Progenitor cell of endocrine pancreas (in vitro differentiated cells): ENCODE measurements at places on chromosomes 3 and 15. TPM values are rescaled to one million over a fixed set of nuclear protein-coding genes. Genes with fewer than 3 reads are reported as not detected.

DNA sequence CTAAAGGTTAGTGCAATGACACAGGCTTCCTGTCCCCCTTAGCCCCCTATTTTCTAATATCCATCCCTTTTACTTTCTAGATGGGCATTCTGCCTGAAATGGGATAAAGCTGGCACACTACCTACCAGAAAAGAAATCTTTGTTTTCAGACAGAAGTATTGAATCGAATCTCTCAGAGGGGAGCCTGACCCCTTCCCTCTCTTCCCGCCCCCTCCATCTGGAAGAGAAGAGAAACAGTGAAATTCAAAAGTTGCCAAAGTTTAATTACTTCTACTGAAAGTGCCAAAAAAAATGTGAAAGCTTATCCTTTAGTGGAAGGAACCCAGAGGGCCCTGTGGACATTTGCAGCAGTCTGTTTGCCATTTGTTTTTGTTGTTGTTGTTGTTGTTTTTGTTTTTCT lies 523.8 kb downstream of the AGBL1 start:
- no peak for DNase-seq
- H3K4me1 ChIP-seq: no peaks in the 10 kb centered on the region
- peaks cover 2% of the 10 kb centered on the region for H3K27me3 ChIP-seq
- H3K4me3 ChIP-seq: no peak overlapping the region
- no peak overlapping the region for H3K27ac ChIP-seq

- no peaks in the 10 kb centered on the region for H3K27me3 ChIP-seq
- no peak for DNase-seq
- no peak overlapping the region for H3K27ac ChIP-seq
- H3K36me3 ChIP-seq: peaks cover 3% of the 10 kb centered on the region
- H3K4me1 ChIP-seq: no peaks in the 10 kb centered on the region
Measured at GRCh38 chr3:74366331-74366730, 248.1 kb downstream of the CNTN3 start.

- DNase-seq: no peak
- no peaks in the 10 kb centered on the region for H3K27me3 ChIP-seq
- H3K4me1 ChIP-seq: peaks cover 51% of the 10 kb centered on the region
- H3K36me3 ChIP-seq: no peaks in the 10 kb centered on the region
- no peak overlapping the region for H3K4me3 ChIP-seq
- H3K27ac ChIP-seq: no peak overlapping the region
Measured at GRCh38 chr3:78846718-78847117, 921.1 kb downstream of the ROBO1 start.

P2RY12 gene
- total RNA-seq: not detected in 2 replicates

DNA sequence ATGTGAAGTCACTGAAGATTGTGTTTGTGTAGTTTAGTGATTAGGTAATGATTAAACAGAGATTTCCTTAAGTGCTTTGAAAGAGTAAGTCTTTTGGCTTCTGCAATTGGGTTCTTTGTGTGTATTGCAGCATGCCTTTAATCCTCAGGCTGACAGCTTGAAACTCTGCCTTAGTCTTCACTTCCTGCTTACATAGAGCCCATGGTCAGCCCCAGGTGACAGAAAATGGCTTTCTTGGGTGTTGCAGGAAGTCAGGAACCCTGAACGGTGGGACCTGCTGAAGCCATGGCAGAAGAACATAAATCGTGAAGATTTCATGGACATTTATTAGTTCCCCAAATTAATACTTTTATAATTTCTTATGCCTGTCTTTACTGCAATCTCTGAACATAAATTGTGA lies 61.3 kb downstream of the KBTBD8 start:
- no peaks in the 10 kb centered on the region for H3K36me3 ChIP-seq
- H3K27ac ChIP-seq: no peak overlapping the region
- no peaks in the 10 kb centered on the region for H3K27me3 ChIP-seq
- DNase-seq: no peak
- no peaks in the 10 kb centered on the region for H3K4me1 ChIP-seq

SPRED1 gene
- total RNA-seq: 21.3 and 22.9 TPM in 2 replicates

GRCh38 chr15:40142428-40142827 lies 18.4 kb upstream of the BUB1B start:
- no peaks in the 10 kb centered on the region for H3K4me1 ChIP-seq
- no peaks in the 10 kb centered on the region for H3K27me3 ChIP-seq
- no peak overlapping the region for H3K4me3 ChIP-seq
- H3K27ac ChIP-seq: no peak overlapping the region
- no peak for DNase-seq

GRCh38 chr3:106379251-106379750 lies 510.5 kb upstream of the CBLB start:
- H3K4me1 ChIP-seq: no peaks in the 10 kb centered on the region
- H3K27me3 ChIP-seq: no peaks in the 10 kb centered on the region
- H3K27ac ChIP-seq: no peak overlapping the region
- H3K36me3 ChIP-seq: no peaks in the 10 kb centered on the region

IQCB1 gene
- 38.3 and 38.7 TPM in 2 replicates for total RNA-seq

ACTC1 gene
- total RNA-seq: 3.5 and 5.3 TPM in 2 replicates

GRCh38 chr15:60001610-60002527 lies 2.2 kb upstream of the FOXB1 start:
- H3K27ac ChIP-seq: no peak overlapping the region
- no peaks in the 10 kb centered on the region for H3K36me3 ChIP-seq
- DNase-seq: no peak
- peaks cover 38% of the 10 kb centered on the region for H3K4me1 ChIP-seq

DNA sequence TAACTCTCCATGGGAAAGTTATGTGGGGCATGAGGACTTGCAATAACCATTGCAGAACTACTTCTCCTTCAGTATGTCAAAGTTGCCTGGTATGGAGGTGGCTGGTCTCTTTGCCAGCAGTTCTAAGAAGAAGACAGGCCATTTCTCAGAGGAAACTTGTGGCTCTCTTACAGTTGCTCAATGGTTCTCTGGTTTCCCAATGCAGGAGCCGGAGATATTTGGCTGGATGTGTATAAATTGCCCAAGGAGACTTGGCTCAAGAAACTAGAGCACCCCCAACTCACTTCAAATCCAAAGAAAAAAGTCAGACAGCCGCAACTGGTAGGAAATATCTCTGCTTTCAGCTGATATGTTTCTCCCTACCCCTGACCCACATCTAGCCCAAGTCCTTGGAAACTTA lies 24.2 kb downstream of the WDR93 start:
- H3K36me3 ChIP-seq: no peaks in the 10 kb centered on the region
- no peak for DNase-seq
- no peaks in the 10 kb centered on the region for H3K27me3 ChIP-seq
- H3K27ac ChIP-seq: no peak overlapping the region

CCDC39 gene
- 0.22 and 0.29 TPM in 2 replicates for total RNA-seq

- H3K36me3 ChIP-seq: no peaks in the 10 kb centered on the region
- H3K27me3 ChIP-seq: no peaks in the 10 kb centered on the region
- H3K27ac ChIP-seq: no peak overlapping the region
- H3K4me3 ChIP-seq: no peak overlapping the region
- DNase-seq: no peak
Measured at GRCh38 chr3:106125321-106125720, 256.5 kb upstream of the CBLB start.

DNA sequence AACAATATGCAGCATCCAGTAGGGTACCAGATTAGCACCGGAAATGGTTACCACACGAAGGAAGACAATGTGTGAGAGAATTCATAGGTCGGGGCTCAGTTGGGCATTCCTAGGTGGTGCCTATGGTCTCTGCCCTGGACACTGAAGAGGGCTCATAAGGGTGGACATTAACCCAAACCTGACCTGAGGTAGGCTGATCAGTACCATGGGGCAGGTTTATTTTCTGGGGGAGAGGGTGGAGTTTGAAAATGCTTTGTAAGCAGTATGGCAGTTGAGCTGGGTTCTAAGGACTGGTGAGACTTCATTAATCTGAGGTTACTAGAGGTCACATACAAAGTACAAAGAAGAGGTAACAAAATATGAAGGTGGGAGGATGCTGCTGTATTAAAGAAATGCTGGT lies 68.4 kb downstream of the RPL22L1 start:
- H3K27ac ChIP-seq: no peak overlapping the region
- peaks cover 7% of the 10 kb centered on the region for H3K4me1 ChIP-seq
- no peaks in the 10 kb centered on the region for H3K36me3 ChIP-seq
- DNase-seq: no peak

CCR3 gene
- not detected in 2 replicates for total RNA-seq

DNA sequence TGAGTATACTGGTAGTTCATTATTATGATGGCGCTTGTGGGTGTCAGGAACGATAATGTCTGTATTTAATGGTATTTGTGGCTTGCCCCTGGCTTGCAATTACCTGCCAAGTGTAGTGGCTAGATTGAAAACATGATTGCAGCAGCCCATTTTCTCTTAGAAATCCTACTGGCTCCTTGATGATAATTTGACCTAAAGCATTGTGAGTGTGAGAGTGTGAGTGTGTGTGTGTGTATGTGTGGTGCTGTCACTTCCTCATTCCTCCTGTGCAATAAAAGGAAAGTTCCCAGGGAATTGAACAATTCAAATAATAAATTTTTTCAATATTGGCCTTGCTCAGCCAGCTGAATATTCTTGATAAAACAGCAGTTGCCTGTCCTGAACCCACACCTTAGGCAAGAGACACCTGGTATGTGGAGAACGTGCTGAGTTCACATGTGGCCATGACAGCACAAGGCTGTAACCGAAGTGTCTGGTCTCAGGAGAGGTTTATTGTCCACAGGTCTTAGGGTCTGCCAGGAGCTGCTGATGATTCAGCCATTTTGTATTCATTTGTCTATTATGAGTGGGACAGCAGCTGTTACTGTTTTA lies 193.3 kb downstream of the CD47 start:
- no peak for DNase-seq
- H3K36me3 ChIP-seq: no peaks in the 10 kb centered on the region
- H3K4me3 ChIP-seq: no peak overlapping the region
- no peak overlapping the region for H3K27ac ChIP-seq
- peaks cover 3% of the 10 kb centered on the region for H3K4me1 ChIP-seq

DNA sequence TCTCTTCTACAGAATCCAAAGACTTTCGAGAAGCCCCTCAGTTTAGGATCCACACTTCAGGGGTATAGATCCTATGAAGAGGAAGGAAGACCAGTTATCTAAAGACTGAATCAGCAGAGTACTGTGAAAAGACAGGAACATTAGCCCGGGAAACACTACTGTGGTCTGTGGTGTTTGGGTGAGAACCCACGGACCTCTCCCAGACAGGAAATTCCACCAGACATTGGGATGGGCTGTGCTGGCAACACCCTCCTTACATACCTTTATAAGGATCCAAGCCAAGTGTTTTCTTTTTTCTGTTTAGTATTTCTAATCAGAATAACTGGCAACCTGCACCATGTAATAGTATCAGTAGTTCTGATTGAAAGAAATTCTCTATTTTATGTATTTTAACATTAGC lies 14.1 kb downstream of the TMEM207 start:
- no peak overlapping the region for H3K27ac ChIP-seq
- peaks cover 2% of the 10 kb centered on the region for H3K36me3 ChIP-seq
- no peak for DNase-seq
- peaks cover 4% of the 10 kb centered on the region for H3K4me1 ChIP-seq
- H3K4me3 ChIP-seq: no peak overlapping the region

FAM81A gene
- 0.34 and 0.58 TPM in 2 replicates for total RNA-seq

TFRC gene
- total RNA-seq: 74.0 and 82.7 TPM in 2 replicates

GRCh38 chr15:69413822-69414700 lies at the start of gene KIF23:
KIF23 (plus strand) TSS chr15:69414349; CDS start chr15:69414466, 117 bp downstream.
- peak; percentile 86 for DNase-seq
- H3K27me3 ChIP-seq: peaks cover 3% of the 10 kb centered on the region
- peak within 1 kb of the TSS; percentile 85 for H3K4me3 ChIP-seq

B4GALT4 gene
- total RNA-seq: 47.9 and 49.0 TPM in 2 replicates

CTXND1 gene
- 1.1 TPM in 2 replicates for total RNA-seq

DNA sequence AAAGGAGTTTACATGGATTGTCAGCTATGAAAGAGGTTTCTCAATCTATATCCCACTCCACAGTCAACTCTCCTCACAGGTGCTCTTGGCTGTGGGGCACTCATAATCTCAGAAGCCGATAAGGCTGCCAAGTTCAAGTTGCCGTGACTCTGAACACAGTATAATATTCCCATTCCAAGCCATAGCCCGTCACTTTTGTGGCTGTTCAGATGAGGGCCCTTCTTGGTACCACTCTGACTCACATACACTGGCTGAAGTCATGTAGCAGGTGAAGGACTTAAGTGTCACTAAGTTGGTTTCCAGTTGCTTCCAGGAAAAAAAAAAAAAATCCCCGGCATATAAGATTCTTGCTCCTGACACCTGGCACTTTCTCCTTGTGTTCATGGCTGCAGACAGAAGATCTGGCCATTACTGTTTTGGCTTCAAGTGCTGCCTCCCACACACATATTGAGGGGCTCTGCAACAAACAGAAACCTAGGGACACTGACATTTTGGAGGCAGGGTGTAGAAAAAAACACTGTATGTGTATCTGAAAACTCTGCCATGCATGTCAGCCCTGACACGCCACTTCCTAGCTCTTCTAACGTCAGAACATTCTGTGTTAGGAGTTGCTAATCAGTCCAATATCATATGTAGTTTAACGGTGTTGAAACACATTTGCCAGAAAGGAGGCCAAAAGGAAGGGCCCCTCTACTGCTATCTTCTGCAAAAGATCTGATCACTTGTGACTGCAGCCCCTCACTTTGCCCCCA lies 170.2 kb upstream of the ICE2 start:
- no peak overlapping the region for H3K27ac ChIP-seq
- peaks cover 12% of the 10 kb centered on the region for H3K4me1 ChIP-seq
- DNase-seq: no peak
- H3K27me3 ChIP-seq: peaks cover 2% of the 10 kb centered on the region

- DNase-seq: peak; percentile 68
- H3K4me3 ChIP-seq: no peak overlapping the region
- no peaks in the 10 kb centered on the region for H3K36me3 ChIP-seq
- no peak overlapping the region for H3K27ac ChIP-seq
- peaks cover 6% of the 10 kb centered on the region for H3K4me1 ChIP-seq
Measured at GRCh38 chr15:47196048-47196447, 521.3 kb upstream of the SEMA6D start.
